ENCODE measurements at places on chromosomes 3 and 15.

DNA sequence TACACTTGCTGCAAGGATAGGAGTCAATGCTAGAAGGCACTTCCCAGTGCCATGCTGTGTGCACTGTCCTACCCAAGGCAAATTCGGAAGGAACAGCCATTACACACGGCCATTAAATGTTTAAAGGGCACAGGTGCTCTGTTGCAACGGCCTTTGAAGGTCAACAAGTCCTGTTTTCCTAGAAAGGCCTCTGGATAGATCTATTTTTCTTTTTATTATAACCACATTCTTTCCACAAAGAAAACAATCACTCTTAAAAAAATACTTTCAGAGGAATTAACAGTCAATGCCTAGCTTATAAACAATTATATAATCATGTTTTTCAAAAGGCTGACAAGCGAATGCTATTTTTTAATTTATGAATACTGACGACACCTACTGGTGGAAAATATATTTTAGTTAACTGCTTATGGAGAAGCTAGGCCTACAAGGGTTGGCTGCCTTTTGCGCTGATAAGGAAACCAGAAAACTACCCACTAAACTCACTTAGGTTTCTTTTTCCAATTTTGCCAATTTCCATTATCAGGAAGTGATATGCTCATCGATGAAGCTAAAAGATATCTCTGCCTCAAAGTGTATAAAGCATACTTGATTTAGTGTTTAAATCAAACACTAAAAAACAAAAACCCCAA is 2.4 kb downstream of the ARHGEF3 start:
- no peak for DNase-seq

GRCh38 chr3:172709774-172710663 is 848 bp downstream of the NCEH1 start:
- DNase-seq, result no peak

- no peak for DNase-seq
These were observed 54.7 kb upstream of the SMAD6 start for GRCh38 chr15:66647358-66647757.

DNA sequence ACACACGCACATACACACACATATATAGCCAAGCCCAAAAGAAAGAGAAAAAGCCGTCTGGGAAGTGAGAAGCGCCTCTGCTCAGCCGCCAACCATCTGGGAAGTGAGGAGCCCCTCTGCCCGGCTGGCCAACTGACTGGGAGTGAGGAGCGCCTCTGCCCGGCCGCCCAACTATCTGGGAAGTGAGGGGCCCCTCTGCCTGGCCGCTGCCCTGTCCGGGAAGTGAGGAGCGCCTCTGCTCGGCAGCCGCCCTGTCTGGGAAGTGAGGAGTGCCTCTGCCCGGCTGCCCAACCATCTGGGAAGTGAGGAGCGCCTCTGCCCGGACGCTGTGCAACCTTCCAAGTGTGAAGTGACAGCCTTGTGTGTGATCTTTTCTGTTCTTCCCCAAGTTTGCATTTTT is 49.2 kb downstream of the FHIT start:
- no peak for DNase-seq

- no peak for DNase-seq
These were observed 72.0 kb upstream of the GLCE start for GRCh38 chr15:69088300-69088965.

DNA sequence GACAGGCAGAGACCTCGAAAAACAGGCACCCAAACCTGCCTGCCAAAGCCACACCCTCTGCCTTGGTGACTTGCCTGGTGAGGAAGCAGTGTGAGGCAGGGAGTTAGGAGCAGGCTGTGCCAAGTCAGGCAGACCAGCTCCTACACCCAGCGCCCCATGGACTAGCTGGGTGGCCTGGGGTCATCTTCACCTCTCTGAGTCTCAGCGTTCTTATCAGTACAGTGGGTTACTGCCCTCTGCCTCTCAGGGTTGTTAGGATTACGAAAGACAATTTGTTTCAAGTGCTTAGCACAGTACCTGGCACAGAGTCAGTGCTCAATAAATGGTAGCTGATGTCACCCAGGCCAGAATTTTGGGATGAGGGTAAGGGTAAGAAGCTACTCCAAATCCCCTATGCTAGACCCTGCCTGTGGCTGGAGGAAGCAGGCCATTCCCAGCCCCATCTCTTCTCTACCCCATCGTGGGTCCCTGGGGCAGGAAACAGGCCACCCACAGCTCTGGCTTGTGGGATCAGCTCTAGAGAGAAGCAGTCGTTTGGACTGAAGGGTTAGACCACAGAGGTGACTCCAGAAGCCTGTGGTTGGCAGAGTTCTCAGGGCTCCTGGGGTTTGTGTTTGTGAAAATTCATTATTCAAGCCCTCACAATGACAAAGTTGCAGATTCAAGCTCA is 10.1 kb downstream of the SLC51B start:
- DNase-seq, result no peak

DNA sequence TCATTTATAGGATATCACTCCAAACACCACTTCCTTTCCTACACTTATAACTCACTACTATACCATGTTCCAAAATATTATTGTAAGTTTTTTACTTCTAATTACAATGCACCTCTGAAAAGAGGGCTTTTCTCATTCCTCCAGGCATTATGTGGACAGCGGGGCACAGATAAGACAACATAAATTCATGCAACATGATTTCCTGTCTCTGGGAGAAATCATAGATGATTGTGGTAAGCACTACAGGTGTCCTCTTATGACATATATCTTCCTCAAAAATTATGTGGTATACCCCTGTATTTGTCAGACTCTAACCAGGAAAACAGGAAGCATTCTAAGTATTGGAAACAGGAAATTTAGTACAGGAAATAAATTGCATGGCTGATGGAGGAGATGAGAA is 45.7 kb upstream of the INO80 start:
- no peak for DNase-seq

DNA sequence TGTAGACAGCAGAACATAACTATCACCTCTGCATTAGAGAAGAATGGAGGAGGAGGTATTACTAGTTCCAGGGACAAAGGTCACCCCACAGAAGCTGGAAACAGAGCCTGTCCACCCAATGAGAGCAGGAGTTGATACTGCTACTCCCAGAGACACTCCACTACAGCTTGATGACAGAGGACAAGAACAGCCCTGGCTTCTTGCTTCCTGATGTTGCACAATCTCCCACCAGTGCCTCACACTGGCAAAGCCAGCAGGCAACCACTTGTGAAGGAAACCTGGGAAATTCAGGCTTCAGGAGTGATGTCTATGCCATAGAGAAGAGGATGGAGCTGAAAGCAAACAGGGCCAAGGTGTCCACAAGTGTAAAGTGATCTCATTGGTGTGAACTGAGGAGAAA is 78.0 kb upstream of the POU1F1 start:
- no peak for DNase-seq

- no peak for DNase-seq
These were observed 148.1 kb downstream of the NEK11 start for GRCh38 chr3:131174752-131175151.

GRCh38 chr3:29239376-29239775 is 41.5 kb upstream of the RBMS3 start:
- no peak for DNase-seq

- DNase-seq, result no peak
These were observed 61.6 kb upstream of the LRRFIP2 start for GRCh38 chr3:37236024-37236423.

DNA sequence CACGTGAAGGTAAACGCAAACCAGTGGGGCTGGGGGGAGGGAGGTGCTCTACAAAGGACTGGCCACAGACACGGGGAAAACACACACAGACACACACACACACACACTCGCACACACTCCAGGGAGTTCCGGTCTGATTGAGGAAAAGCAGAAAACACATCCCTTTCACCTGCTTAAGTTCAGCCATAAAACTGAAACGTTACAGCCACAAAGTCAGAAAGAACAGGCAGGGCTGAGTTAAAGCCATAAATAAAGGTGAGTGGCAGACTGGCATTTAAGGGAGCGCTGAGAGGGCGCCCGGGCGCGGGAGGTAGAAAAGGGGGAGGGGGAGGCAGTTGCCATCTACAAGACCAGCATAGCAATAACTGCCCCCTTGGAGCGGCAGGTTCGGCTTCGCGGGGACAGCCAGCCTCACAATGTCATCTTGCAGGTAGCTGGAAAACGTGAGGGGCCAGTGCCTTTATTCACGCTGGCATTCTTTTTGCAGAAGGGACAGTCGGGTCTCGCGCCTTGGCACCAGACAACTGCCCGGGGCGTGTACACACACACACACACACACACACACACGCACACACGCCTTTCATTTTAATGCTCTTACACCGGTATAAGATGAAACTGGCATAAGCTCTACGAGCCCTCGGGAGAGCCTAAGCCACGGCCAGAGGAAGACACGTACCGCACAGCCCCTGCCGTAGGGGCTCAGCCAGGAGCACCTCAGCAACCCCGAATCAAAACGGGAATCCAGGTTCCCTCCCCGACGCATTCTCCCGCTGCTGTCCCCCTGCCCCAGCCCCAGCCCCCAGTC is 866 bp downstream of the TNIK start:
- no peak for DNase-seq

- no peak for DNase-seq
These were observed 188.2 kb downstream of the ATP10A start for GRCh38 chr15:25674913-25675312.

- DNase-seq, result no peak
These were observed 127.5 kb upstream of the TOPAZ1 start for GRCh38 chr3:44114142-44114541.

GRCh38 chr15:82298520-82298919 is 35.9 kb downstream of the SAXO2 start:
- no peak for DNase-seq

GRCh38 chr3:16463119-16463518 is 50.4 kb downstream of the RFTN1 start:
- DNase-seq, result no peak

DNA sequence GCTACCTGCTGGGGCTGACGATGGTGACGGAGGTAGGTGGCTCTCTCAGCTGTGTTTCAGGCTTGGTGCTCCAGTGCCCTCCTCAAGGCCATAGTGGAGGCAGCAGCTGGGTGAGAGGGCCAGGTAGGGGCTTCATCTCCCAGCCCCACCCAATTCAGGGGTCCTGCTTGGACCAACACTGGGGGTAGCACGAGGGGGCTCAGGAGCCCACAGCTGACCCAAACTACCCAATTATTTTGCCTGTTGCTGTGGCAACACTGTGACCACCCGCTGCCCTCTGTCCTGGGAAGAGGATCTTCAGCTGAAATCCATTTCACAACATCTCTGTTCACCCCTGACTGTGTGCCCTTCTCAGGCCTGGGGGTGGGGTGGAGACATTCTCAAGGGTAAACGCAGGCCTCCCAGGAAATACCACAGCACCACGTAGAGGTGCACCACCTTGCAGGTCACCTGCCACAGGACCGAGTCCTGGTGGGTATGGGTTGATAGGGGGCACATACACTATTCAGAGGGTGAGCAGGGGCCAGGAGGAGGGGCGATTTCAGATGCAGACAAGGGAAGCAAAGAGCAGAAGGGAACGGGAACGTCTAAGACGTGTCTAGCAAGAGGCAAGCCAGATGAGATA is 62.7 kb downstream of the GRIP2 start:
- DNase-seq, result no peak

DNA sequence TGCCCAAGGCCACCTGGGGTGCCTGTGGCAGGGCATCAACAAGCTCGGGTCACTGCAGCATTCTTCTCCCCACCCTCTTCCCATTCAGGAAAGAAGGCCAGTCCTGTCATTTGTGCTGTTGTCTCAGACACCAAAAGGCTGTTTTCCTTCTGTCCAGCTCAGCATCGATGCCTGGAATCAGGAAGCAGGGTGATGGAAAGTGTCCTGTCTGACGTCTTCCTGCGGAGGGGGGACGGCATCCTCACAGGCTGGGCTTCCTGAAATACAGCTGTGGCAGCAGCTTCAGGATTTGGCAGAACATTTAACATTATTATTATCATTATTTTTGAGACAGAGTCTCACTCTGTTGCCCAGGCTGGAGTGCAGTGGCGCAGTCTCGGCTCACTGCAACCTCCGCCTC is 33.0 kb upstream of the ANKDD1A start:
- no peak for DNase-seq

DNA sequence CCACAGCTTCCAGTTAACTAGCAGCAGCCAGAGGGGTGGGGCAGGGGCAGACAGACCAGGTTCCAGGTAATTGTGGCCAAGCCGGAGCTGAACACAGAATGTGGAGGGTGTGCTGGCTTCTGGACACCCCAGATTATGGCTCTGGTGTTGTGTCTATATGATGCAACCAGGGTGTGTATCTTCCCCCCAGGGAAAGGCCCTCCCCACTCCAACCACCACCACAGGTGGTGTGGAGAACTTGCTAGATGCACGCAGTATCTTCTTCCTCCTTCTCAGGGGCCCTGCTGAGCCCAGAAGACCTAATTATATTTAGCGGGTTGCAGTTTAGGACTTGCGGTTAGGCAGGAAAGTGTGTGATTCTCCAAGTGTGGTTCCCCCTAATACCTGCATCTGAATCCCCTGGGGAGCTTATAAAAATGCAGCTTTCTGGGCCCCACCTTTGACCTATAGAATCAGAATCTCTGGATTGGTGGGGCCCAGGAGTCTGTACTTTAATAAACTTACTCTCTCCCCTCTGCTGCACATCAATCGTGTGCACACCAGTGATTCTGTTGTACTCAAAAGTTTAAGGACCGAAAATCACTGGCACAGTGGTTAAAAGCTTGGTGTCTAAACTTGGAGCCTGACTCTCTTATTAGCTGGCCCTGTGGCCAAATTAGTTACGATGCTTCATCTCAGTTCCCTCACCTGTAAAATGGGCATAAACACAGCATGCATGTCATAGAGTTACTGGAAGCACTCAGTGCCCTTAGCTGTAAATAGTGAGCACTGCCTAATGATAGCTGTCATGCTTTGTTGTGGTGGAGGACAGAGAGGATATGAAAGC is 379.1 kb upstream of the PROK2 start:
- no peak for DNase-seq

DNA sequence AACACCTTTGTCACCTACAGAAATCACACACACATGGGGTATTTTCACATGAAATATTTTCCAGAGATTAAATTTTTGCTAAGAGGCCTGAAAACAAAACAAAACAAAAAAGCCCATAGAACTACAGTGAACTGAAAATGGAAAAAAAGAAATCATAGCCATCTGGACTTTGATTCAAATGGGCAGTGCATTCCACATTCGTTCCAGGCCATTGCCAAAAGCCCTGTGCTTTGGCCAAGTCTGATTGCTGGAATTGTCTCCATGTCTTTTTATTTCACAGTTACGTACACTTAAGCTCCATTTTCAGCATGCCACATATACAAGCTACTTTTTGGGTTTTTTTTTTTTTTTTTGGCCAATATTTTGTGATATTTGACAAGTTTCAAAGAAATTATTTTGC is 47.1 kb downstream of the TFG start:
- no peak for DNase-seq

GRCh38 chr3:151541178-151541577 is 80.3 kb upstream of the IGSF10 start:
- DNase-seq, result no peak

GRCh38 chr3:197549261-197549885 is 6.4 kb downstream of the BDH1 start:
- no peak for DNase-seq

GRCh38 chr3:20055842-20056241 is 15.6 kb downstream of the KAT2B start:
- DNase-seq, result no peak

- no peak for DNase-seq
These were observed 48.4 kb downstream of the LRIG1 start for GRCh38 chr3:66452303-66453011.

Measured in cortex of kidney (tissue), 1 donor.